CD4-positive, alpha-beta T cell treated with Interleukin-2 at 100 ng/mL for 4 hours (primary cell): ENCODE measurements at places on chromosomes 11 and 22.

DNA sequence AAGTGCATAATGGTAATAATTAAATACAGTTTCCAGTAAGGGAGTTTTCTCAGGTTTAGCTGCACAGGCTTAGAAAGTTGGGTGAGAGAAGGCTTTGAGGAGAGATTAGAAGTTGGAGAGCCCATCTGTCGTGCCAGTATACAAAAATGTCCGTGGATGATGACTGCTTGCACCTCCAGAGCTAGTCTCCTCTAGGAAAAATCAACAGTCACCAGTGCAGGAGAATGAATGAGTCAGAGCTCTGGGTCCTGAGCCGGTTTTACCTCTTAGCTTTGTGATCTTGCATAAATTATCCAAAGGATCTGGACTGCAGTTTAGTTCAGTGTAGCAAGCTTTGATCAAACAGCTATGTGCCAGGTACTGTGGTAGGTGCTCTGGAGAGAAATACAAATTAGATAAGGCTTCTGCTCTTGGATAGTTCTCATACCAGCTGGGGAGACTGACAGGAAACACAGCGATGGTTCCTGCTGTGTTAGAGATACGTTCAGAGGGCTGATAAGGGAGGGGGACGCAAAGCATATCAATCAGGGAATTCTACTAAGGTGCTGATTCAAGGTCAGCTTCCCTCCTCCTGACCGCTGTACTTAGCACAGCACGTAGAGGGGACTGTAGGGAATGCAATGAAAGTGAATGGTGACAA is 125.9 kb downstream of the TEAD1 start:
- no peak for DNase-seq

- DNase-seq, result peak; percentile 14
These were observed 241.2 kb downstream of the CASP12 start for GRCh38 chr11:104657083-104657482.

DNA sequence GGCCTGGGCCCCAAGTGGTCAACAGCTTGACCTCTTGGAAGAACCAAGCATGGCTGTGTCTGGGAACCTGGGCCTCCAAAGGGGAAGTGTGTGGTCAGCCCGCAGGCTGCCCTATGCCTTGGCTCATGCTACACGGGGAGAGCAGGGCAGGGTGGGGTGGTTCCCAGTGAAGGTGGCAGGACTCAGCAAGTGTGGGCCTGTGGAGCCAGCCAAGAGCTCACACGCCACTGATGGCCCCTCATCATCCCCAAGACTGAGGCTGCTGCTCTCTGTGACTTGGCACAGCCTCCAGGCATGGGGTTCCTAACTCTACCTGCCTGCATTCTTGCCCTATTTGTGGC is 15.9 kb upstream of the DGCR8 start:
- no peak for DNase-seq

DNA sequence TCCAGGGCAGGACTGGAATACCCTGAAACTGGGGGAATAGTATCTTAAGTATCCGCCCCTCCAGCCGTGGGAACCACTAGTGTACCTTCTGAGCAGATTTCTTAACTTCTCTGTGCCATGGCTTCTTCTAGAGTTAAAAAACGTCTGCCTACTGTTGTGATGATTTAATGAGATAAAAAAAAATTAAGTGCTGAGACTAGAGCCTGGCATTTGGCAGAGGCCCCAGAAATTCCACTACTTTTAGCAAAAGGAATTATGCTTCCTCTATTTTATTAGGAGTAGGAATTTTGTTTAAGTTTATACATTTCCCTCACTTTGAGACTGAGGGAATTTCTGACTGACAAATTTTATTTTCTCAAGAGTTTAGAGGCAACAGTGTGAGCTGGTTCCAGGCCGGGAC is 371.2 kb upstream of the B3GAT1 start:
- DNase-seq, result no peak

GRCh38 chr22:18032455-18033101 is 8.2 kb upstream of the MICAL3 start:
- DNase-seq, result no peak

GRCh38 chr11:70448983-70449567 is 50.7 kb downstream of the CTTN start:
- no peak for DNase-seq

DNA sequence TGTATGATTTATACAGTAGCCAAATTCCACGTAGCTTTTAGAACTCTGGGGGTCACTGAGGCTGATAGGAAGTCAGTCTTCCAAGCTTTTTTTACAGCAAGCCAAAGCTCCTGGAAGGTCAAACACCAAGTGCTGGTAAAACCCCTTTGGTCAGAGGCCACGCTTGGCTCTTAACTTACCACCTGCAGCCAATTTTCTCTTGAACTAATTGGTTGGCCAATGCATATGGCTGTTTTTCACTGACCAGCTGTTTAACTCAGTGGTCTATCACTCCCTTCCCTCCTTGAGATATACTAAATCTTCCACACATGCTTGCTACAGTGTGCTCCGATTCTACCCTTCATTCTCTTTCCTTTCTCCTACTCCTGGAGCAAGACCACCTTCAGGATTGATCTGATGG is 116.0 kb downstream of the FAR1 start:
- DNase-seq, result no peak

GRCh38 chr11:35104655-35105054 is 34.3 kb upstream of the CD44 start:
- no peak for DNase-seq

- DNase-seq, result no peak
These were observed 350.7 kb upstream of the NARS2 start for GRCh38 chr11:78925387-78925786.

GRCh38 chr22:48953830-48954229 is 873.8 kb downstream of the BRD1 start:
- no peak for DNase-seq

- DNase-seq, result no peak
These were observed 26.6 kb downstream of the OR52E1 start for GRCh38 chr11:5096011-5096410.

DNA sequence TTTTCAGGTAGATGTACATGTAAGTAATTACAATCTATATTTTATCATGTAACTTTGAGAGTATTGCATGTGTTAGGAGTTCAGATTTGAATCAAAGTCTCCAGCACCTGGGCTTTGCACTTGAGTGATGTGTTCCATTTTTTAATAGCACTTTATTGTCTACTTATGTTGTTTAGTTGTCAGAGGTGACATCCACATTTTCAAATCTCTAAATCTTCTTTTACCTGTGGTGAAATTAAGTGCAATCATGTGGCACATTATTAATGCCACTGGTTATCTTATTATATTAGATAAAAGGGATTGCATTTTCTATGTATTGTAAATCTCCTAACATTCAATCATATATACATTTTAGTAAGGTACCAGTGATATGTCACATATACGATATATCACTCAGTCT is 333.4 kb downstream of the AASDHPPT start:
- no peak for DNase-seq

GRCh38 chr11:35030716-35031213 is 108.2 kb upstream of the CD44 start:
- peak; percentile 71 for DNase-seq

DNA sequence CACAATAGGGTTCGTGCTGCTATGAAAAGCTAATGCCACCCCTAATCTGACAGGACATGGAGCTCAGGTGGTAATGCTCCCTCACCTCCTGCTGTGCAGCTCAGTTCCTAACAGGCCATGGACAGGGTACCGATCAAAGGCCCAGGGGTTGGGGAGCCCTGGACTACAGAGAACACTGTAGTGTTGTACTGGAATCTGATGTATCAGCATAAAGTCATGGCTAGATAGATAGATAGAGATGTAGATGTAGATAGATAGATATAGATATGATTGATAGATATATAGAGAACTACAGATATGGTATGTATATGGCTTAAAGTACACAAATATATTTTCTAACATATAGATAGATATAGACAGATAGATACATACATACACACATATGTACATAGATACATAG is 112.3 kb upstream of the MPPED2 start:
- DNase-seq, result no peak

DNA sequence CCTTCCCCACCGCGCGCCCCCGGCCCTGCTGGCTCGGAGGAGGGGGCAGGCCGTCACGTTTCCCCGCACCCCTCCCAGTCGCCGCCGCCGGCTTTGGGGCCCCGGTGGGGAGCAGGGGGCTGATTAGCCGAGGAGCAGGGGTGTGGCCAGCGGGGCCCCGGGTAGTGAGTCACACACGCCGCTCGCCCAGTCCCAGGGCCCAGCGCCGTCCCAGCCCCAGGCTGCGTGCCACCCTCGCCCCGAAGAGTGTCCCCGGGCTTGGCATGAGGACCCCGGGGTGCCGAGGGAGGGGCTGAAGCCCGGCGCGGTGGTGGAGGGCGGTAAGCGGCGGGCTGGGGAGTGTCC is 34.4 kb downstream of the PRDM11 start:
- DNase-seq, result peak; percentile 18

DNA sequence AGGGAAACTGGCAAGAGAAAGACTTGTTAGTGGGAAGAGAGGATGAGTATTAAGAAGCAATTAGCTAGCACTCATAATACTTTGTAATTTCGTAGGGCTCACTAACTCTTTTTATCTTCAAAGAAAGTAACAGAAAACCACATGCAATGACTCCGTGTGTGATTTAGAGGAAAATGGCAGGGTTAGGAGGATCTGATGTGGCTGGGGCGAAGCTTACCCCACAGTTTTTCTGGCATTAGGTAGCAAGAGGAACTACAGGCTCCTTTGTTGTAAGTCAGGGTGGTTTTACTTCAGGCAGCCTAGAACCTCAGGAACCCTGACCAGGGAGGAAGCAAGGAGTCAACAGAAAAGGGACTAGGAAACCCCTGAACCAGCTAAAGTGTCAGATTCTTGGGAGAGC is 89.7 kb downstream of the SPON1 start:
- DNase-seq, result no peak

GRCh38 chr11:35404388-35404775 is 15.0 kb downstream of the SLC1A2 start:
- DNase-seq, result no peak

- DNase-seq, result no peak
These were observed 1.0 kb downstream of the CHRM4 start for GRCh38 chr11:46390331-46391171.

DNA sequence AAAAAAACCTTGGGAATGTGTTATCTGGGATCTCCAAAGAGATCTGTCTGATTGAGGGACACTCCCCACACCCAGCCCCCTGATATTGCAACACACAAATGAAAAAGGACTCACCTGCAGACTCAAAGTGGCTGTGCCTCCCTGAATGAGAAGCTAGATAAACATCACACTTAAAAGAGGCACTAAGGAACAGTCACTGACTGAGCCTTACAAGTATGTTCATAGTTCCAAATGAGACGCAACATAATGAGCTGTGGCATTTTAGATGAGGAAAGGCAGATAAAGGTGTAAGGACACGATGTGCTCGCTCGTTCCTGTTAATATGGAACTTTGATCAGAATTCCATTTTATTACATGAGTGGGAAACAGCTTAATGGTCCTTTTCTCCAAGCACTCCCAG is 21.0 kb upstream of the CFAP300 start:
- no peak for DNase-seq

DNA sequence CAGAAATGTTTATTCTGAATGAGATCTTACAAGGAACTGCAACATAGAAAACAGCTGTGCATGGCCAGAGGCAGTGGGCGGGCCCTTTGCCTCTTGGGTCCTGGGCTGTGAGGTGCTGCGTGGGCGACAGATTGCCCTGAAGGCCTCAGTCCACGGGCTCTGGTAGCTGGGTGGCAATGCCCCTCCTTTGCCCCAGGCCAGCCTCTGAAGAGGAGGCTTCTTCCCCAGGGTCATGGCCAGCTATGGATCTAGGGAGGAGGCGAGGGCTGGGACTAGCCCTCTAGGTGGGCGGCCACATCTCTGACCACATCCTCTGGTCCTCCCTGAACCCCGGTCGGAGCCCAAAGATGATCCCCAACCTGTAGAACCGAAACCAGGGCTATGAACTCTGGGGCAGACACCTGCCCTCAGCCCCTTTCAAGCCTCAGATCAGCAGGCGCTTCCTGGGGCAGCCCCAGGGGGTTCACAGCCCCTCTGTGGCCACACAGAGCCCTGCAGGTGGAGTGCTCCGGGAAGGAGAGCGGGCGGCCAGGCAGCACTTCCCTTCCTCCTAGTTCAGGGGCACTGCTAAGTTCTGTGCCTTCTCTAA is 6.6 kb upstream of the CDC42BPG start:
- peak; percentile 52 for DNase-seq

DNA sequence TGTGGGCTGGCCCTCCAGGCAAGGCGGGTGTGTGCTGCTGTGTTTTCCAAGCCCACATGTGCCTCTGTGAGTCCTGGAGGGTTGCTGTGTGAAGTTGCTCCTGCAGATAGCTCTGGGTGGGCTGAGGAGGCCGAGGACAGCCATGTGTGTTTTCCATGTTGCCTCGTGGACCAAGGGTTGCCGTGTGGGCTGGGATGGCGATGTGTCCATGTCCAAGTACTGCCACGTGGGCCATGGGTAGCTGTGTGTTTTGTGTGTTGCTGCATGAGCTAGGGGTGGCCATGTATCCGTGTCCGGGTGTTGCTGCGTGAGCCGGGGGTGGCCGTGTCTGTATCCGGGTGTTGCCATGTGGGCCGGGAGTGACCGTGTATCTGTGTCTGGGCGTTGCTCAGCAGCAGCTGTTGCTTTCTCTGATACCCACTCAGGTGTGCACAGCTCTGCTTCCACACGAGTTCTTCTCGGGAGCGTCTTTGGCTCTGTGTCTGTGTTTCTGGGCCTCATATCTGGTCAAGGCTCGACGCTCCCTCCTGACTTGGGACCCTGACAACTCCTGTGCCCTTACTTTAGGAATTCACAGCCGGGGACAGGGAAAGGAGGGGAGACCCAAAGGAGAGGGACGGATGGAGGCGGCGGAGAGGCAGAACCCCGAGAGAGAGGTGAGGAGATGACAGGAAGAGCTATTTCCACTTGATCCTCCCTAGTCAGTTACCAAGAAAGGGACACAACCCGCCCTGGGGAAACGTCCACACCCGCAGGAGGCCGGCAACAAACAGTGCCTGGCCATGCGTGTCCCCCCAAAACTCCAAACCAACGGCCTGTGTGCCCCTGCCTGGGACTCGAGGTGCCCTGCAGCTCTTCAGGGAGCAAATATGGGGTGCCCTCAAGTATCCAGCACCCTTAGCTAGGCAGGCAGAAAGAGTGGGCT is 83.1 kb downstream of the PHF21B start:
- DNase-seq, result no peak

GRCh38 chr11:114253771-114254170 is 42.4 kb upstream of the NNMT start:
- no peak for DNase-seq

DNA sequence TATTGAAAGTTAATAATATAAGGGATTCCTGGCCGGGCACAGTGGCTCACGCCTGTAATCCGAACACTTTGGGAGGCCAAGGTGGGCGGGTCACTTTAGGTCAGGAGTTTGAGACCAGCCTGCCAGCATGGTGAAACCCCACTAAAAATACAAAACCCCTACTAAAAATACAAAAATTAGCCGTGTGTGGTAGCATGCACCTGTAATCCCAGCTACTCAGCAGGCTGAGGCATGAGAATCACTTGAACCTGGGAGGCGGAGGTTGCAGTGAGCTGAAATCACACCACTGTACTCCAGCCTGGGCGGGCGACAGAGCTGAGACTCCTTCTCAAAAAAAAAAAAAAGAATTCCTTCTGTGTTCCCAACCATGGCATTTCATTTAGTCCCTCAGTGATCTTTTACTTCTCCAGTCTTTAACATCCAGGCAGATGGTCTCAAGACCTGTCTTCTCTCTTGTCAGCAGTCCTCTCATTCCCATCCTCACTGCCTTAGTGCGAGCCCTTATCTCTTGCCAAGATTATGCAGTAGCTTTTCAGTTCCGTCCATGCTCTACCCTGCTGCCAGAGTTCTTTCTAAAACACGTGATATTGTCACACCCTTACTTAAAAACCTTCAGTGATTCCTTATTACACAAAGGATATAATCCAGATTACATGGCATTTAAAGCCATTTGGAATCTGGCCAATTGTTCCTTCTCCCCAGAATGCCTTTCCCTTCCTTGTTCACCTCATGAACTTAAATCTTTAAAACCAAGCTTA is 17.9 kb downstream of the RTN3 start:
- no peak for DNase-seq
